Heart left ventricle (tissue), 16 donors: ENCODE measurements at places on chromosomes 6 and 20. TPM values are rescaled to one million over a fixed set of nuclear protein-coding genes. Genes with fewer than 3 reads are reported as not detected.

The TFAP2D gene
- total RNA-seq = not detected

The TRIM15 gene
- total RNA-seq = not detected

- no peak for DNase-seq
These were observed 13.1 kb downstream of the TFAP2A start for GRCh38 chr6:10401632-10402223.

DNA sequence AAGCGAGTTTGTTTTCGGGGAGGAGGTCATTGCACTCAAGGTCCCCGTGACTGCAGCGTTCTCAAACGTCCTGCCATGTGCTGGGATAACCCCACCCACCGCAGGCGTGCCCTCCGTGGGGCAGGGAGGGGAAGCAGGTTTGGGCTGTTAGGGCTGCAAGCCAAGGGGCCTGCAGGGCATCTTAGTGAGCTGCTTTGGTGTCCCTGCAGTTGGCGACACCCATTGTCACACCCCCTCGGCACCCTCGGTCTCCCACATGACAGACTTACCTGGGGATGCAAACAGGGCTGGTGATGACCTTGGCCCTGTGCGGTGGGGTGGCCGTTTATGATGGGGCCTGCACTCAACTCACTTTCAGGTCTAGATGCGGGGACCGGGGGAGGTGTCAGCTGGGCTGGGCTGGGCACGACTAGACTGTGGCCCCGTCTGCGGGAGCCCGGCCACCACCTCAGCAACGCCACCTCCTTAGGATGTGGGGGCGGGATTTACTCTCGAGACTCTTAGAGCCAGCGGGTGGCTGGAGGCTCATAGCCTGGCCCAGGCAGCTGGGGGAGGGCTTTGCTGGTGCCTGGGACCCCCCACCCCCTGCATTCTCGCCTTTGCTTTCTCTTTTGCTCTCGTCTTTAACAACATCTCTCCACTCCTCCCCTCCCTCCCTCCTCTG lies 6.5 kb upstream of the GATA5 start:
- DNase-seq = no peak

GRCh38 chr6:128518434-128519131 lies 1.8 kb downstream of the PTPRK start:
- no peak for DNase-seq

DNA sequence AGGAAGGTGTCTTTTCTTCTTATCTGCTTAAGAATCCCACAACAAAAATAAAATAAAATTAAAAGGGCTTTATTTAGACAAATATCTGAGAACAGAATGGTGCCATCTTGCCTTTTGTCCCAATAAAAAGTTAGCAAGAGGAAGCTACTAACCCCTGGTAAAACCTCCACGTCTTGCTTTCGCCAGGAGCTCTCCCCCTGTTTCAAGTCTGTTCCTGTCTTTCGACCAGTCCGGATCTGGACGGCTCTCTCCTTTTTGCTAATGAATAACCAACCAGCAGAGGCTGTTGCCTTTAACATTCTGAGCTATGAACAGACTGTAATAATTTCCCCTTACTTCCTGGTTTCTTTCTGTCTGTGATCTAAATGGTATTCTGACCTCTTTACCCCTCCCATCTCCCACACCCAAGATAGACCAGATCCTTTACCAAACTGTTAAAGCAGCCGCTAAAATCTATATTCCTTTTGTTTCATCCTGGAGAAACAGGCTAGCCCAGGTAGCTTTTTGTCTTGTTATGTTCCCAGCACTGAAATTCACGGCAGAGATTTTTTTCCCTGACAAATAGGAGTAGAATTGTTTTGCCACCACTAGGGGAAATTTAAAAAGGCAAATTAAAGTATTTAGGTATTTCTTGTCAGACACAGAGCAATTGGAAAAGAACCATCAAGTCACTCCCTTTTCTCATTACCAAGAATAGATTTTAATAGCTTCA lies at the start of gene FRK:
Gene FRK, minus strand, starts transcription at position 320 of the 712 bp plus-strand sequence. CDS start 580 bp downstream, outside the sequence.
- peak; percentile 19 for DNase-seq

GRCh38 chr20:48850977-48851299 lies 23.1 kb upstream of the PREX1 start:
- DNase-seq = no peak
